ENCODE measurements at places on chromosomes 2 and 18.

- DNase-seq = no peak
These were observed 158.6 kb downstream of the CDH2 start for GRCh38 chr18:28018351-28018750.

GRCh38 chr2:44753552-44754285, 187.8 kb upstream of the SIX3 start:
- DNase-seq = no peak

GRCh38 chr2:114456566-114456965, 14.1 kb downstream of the DPP10 start:
- no peak for DNase-seq

DNA sequence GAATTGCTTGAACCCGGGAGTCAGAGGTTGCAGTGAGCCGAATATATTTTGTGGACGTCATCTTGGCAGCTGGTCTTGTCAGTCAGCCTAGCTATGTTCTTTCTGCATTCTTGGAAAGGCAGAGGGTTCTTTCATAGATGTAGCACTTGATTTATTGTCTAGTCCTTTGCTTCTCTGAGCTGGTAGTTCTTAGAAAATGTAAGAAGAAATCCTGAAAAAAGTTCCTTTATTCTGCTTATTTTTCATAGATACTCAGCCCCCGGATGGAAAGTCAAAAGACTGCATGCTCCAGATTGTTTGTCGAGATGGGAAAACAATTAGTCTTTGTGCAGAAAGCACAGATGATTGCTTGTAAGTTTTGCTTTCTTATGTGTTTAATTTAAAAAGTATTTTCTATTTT, 21.3 kb downstream of the PLEKHB2 start:
- no peak for DNase-seq

- DNase-seq = no peak
These were observed 33.9 kb downstream of the MBP start for GRCh38 chr18:77098538-77099174.

DNA sequence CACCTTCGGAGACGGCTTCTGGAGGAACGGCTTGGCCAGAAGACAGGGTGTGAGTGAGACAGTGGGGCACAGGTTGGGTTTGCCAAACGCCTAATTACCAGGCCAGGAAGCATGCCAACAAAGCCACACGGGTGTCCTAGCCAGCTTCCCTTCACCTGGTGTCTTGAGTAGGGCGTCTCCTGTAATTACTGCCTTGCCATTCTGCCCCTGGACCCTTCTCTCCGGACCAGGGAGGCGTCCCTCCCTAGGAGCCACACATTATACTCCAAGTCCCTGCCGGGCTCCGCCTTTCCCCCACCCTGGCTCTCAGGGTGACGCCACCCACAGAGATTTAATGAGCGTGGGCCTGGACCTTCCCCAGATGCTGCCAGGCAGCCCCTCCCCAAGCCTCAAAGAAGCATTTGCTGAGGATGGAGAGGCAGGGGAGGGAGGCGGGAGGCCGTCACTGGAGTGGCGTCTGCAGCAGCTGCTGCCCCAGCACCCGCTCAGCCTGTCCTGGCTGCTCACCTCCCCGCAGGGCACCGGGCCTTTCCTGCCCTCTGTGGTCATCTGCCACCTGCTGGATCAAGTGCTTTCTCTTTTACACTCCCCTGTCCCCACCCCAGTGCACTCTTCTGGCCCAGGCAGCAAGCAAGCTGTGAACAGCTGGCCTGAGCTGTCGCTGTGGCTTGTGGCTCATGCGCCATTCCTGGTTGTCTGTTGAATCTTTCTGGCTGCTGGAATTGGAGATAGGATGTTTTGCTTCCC, 20.7 kb downstream of the FOSL2 start:
- DNase-seq = no peak

DNA sequence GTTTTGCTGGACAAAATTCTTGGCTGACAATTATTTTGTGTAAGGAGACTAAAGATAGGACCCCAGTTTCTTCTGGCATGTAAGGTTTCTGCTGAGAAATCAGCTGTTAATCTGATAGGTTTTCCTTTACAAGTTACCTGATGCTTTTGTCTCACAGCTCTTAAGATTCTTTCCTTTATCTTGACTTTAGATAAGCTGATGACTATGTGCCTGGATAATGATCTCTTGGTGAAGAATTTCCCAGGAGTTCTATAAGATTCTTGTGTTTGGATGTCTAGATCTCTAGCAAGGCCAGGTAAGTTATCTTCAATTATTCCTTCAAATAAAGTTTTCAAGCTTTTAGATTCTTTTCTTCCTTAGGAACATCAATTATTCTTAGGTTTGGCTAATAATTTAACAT, 534.8 kb upstream of the LRRTM4 start:
- no peak for DNase-seq

DNA sequence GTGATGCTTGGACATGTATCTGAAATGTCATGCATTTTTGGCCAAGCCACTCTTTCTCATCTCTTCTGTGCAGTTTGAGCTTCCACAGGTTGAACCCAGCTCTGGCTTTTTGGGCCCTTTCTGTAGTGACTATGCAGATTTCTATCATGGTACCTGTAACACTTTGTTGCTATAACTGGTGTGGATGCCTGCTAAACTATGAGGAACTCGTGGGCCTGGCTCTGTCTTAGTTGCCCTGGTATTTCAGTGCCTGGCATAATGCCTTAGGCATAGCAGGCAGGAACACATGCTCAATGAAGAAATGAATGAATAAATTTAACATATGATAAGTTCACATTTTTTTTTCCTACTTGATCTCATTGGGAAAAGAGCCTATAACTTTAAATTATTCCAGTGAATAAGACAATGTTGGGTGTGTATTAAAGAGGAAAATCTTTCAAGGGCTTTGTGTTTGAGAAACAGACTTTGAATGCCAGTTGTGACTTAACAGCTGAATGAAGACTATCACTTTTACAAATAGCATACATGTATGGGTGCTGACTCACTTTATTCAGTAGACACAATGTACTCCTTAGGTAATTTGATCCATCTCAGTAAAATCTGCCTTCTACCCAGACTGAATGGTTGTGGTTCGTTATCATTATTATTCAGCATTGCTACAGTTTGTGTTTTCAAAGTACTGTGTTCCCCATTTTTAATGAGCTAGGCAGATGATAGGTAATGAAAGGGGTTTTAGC, 86.4 kb upstream of the MAP4K3 start:
- no peak for DNase-seq

DNA sequence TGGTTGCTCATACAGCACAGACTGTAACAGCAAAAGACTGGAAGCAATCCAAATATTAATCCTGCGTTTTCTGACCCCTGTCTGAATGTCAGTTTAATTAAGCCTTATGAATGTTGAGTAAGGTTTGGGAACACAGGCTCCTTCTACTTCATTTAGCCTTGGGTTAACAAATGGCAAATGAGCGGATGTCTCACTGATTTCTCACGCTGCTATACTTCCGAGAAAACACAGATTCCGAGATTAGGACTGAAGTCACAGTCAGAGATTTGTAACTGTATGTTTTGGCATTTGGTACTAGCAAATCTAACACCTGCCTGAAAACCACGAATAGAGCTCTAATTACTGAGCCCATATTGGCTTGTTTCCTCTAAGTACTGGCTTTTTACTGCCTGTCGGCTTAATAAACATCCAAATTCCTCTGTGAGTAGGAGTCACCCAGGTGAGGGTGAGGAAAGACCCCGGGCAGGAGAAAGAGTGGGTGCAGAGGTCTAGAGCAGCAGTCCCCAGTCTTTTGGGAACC, 10.6 kb downstream of the MC5R start:
- DNase-seq = no peak

DNA sequence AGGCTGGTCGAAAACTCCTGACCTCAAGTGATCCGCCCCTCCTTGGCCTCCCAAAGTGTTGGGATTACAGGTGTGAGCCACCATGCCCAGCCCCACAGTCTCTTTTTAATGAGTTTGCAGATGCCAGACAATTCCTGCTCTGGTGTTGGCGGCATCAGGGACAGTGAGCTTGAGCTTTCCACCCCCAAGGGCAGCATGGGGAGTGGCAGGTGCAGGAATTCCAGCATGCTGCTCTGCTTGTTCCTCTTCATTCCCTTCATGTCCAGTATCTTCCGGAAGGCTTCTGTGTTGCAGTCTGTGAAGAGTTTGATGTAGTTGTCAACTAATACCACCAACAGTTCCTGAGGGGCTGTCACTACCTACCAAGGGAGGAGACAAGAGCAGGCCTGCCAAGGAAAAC, 137.3 kb downstream of the SS18 start:
- DNase-seq = no peak

DNA sequence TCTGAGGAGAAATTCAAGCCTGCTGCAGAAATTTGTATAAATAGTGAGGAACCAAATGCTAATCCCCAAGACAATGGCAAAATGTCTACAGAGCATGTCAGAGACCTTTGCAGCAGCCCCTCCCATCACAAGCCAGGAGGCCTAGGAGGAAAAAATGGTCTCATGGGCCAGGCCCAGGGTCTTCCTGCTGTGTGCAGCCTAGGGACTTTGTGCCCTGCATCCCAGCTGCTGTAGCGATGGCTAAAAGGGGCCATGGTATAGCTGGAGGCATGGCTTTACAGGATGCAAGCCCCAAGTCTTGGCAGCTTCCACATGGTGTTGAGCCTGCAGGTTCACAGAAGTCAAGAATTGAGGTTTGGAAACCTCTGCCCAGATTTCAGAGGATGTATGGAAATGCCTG, 191.2 kb upstream of the BCL2L11 start:
- no peak for DNase-seq

GRCh38 chr2:235640926-235641723, 147.3 kb downstream of the AGAP1 start:
- DNase-seq = no peak

- DNase-seq = no peak
These were observed 41.6 kb downstream of the CREB1 start for GRCh38 chr2:207571370-207571769.

DNA sequence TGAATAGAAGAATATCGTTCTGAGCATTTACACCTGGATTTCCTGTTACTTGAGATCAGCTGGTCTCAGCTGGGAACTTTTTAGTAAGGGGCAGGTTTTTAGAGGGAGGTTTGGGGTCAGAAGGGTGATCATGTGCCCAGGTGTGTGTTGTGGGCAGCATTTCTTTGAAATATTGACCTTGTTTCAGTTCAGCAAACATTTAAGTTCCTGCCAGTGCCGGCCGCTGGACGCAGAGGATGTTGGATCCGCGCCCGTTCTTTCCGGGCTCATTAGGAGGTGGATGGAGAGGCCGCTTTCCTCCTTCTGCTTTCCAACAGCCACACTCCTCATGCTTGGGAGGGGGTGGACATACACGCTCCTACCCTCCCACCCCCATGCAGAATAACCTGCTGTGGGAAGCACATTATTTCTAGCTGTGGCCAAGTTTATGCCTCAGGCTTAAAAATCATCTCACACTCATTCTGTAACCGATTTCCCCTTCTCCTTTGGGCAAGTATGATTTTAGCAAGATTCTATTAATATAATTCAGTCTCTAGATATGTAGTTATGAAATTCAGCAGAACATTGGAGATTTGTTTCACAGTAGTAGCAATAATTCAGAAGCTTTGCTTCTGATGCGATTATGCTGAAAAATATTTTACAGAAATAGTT, 131.4 kb downstream of the ZNF236 start:
- DNase-seq = no peak

DNA sequence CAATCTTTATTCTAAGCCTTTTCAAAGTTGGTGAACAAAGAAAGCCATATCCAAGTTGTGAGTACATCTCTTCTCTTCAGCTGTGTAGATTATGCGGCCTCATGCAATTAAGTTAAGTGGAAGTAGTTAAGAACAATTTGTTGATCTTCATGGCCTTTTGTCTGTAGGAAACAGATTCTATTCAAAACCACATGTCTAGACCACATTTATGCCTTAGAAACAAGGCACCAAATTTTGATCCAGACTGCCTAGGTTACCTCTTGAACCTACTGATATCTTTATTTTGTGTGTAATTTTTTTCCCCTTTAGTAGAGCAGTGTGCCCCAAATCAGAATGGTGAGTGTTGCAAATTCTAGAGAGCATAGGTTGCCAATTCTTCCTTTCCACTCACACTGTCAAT, 101.6 kb upstream of the CERS6 start:
- no peak for DNase-seq

DNA sequence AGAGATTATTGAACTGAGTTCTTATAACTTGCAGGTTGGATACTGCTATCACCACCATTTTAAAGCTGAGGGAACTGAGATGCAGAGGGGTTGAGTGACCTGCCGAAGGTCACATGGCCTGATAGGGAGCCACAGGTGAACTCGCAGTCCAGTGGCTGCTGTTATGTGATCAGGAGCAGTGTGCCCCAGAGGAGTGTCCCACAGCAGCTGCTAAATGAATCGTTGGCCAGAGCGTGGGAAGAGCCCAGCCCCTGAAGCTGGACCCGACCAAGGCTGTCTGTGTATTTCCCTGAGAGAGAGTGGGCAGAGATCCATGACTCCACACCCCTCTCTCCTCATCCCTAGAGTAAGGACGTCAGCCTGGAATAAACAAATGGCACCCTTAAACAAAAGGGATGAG, 26.7 kb upstream of the PRLH start:
- DNase-seq = no peak

DNA sequence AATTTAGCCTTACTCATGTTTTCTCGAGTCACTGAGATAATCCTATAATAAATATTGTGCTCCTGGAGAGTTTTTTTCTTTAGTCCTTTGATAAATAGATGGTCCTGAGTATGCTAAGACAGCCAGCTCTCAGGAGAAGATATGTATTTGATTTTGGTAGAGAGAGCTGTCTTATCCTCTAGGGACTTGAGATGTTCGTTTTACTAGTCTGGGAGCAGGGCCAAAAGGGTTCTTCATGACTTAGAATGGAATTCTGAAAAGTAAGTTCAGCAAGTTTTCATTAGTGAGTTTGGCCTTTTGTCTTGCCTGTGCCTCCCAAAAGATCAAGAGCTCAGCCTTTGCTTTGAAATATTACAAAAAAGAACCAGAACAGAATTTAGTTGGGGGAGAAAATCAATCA, 246.7 kb downstream of the BABAM2 start:
- DNase-seq = no peak

GRCh38 chr18:78612318-78612717, 367.3 kb upstream of the SALL3 start:
- DNase-seq = no peak

GRCh38 chr18:39415471-39415870, 1849.9 kb upstream of the CELF4 start:
- DNase-seq = no peak

DNA sequence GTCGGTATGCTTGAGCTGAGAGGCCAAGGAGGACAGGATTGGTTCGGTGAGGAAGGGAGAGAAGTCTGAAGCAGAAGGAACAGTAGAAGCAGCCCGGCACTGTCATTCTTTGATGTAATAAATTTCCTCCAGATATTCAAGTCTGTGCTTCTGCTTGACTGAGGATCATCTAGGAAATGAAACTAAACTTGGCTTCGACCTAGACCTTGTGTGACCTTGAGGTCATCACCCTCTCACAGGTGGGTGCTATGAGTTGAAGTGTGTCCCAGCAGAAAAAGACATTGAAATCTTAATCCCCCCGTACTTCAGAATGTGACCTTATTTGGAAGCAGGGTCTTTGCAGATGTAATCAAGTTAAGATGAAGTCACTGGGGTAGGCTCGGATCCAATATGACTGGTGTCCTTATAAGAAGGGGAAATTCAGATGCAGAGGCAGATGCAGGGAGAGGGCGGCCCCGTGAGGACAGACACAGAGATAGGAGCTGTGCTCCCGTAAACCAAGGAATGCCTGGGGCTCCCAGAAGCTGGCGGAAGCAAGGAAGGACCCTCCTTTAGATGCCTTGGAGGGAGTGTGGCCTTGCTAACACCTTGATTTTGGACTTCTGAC, 49.0 kb downstream of the PRKCE start:
- DNase-seq = no peak
